ENCODE measurements at places on chromosomes 5 and 9. TPM values are rescaled to one million over a fixed set of nuclear protein-coding genes. Genes with fewer than 3 reads are reported as not detected.

The SPATA31D4 gene
- total RNA-seq = not detected

The GABRA1 gene
- not detected for total RNA-seq

The LURAP1L gene
- 28.3 TPM for total RNA-seq

The ASPN gene
- not detected for total RNA-seq
